ENCODE measurements at places on chromosomes 5 and 9.

DNA sequence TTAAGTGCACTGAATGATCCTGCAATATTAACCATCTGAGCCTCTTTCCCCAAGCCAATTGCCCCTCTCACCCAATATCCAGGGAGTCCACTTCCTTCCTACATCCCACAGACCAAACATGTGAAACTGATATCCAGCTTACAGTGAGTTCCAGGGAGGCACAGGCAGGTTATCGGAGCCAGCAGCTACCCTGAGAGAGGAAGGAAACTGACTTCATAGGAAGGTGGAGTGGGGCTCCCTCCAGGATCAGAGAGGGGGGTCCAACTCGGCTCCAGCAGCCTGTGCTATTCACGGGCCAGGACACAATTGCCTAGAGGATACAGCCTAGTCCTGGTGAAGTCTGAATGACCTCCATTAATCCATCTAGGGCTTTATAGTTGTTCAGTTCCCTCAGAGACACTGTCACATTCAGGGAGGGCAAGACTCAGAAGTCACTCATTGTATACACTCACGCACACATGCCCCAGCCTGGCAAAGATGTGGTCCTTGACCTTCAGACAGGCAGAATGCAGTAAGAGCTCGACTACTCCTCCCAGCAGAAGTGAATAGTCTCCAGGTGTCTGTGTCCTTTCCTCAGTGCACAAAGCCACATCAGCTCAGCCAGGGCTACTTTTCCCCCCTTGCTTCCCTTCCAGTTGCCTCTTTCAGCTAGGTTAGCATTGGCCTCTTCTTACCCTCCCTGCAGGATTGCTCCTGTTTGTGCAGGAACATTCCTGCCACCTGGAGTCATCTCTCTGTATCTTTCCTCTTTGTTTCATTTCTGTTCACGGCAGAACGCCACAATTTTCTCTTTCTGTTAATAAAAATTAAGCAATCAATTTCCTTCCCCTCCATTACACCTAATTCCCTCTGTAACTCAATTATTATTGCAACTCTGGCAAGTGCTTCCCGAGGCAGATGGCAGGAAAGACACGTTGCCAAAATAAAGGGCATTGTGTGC lies 501.7 kb downstream of the ARHGEF28 start:
- no peak for DNase-seq

DNA sequence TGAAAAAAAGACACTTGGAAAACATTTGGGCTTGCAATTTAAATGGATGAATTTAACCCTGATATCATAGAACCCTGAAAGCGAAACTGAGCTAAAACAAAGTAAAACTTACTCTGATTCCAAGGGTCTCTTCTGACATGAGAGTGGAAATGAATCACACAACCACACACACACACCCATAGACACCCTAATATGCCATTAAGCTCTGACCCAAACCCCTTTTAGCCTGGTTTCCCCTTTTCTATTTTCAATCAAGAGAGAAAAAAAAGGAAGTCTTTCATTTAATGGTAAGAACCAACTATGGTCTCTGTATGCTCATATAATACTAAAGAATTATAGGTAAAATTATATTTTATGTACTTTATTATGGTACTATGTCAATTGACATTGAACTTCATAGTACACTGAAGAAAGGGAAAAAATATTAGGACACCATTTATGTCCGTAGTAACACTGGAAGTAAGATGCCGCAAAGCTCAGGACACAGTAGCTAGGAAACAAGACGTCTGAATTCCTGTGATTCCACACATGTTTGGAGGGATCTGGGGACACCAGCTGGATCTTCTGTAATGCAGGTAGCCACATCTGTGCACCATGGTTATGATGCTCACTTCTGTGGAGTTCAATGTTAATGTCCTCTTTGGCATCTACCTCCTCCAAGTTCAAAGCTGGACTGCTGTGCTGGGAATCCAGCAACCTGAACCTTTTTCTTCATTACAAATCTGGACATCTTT lies 95.8 kb downstream of the PCSK1 start:
- DNase-seq, result no peak

- DNase-seq, result no peak
These were observed 288.1 kb upstream of the EFNA5 start for GRCh38 chr5:107958861-107959260.

- DNase-seq, result no peak
These were observed 100.2 kb downstream of the INSYN2B start for GRCh38 chr5:169880012-169880663.

DNA sequence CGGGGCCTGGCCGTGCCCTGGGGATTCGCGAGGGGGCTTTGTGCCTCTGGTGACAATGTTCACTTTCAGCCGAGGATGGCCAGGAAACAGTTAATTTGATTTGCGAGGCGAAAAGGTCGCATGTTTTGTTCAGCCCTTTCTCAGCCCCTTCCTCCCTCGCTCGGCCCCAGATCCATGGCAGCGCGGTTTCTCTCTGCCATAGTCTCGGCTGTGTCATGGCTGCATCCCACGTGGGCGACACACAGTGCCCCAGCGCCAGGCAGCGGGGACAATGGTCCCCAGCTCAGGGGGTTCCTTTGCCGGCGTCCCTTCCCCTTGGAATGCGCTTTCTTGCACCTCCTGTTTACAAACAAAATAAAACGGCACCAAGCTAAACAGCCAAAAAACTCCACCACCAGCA lies 370.3 kb upstream of the IRX2 start:
- no peak for DNase-seq

DNA sequence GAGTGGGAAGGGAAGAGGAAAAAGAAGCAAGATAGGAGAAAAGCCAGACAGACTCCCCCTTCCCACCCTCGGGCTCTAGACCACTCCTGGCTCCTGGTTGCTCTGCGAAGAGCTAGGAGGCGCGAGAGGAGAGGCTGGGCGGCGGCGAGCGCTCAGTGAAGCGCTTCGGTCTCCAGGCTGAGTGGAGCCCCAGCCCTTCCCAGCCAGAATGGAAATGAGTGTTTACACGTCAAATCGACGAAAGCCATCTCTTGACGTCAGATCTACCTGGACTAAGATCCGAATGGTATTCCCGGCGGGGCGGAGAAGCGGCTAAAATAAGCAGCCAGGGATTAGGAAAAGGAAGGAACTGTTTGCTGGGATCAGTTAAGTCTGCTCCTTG lies at the start of gene PCSK1:
Gene PCSK1 (minus strand): TSS at position 183 of the 382 bp plus-strand sequence. CDS start 206 bp downstream, outside the sequence.
- DNase-seq, result no peak

All from stimulated activated CD8-positive, alpha-beta memory T cell treated with anti-CD3 and anti-CD28 coated beads, Interleukin-7, amount 100 ng/mL, for 1 hour (primary cell).